Stimulated activated naive B cell treated with anti-CD40 and anti-IgM and Interleukin-4, amounts not matched to agents 10 μg/mL and 1 μg/mL and 100 μg/mL, for 72 hours (primary cell): ENCODE measurements at places on chromosomes 6 and 20.

GRCh38 chr6:22383016-22383415, 86.2 kb upstream of the PRL start:
- no peak for DNase-seq

DNA sequence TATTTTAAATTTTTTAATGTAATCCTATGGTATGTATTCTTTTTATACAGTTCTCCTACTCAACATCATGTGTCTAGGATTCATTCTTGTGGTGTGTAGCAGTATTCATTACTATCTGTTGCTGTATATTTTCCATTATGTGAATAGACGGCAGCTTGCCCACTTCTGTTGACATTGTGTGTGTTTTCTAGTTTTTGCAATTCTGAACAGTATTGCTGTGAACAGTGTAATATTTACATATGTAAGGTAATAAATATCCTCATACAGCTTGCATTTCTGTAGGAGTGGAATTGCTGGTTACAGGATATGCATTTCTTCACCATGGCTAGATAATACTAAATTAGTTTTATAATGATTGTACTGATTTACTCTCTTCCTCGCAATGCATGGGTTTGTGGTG, 51.9 kb downstream of the SCAF8 start:
- no peak for DNase-seq

DNA sequence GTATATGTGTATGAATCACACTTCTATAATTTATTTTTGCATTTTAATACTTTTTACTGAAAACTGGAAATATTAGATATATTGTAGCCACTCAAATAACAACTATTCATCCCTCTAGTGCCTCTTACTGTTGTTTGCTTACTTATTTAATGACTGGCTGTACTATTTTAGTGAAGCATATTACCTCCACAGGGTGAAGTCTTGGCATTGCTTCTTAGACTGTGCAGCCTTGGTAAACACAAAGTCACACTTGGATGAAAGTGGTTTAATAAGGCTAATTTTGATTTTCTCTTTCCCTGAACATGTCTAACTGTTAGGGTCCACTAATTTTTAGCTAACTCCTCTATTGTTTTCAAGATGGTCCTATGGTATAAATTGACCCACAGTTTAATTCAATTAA, 1043.2 kb upstream of the ADGRB3 start:
- DNase-seq = no peak

DNA sequence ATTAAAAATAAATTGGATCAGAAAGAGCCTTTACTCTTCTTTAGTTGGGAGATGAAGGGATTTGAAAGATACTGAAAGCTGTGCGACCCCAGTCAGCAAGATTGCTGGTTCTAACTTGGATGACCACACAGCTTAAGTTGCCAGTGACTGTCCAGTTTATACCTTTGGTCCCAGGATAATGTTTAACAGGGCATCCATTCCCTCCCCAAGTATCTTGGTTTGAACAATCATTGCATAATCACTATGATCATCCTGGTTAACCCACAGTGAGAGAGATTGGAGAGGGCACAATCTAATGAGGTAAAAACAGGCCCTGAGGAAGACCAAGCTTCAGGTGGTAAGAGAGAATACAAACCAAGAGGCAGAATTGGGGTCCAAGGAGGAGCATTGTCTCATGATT, 798.3 kb downstream of the MAFB start:
- no peak for DNase-seq
